ENCODE measurements at places on chromosomes 2 and 18.
A peak's percentile ranks its signal among the peaks of the same experiment; 100 is the strongest.

DNA sequence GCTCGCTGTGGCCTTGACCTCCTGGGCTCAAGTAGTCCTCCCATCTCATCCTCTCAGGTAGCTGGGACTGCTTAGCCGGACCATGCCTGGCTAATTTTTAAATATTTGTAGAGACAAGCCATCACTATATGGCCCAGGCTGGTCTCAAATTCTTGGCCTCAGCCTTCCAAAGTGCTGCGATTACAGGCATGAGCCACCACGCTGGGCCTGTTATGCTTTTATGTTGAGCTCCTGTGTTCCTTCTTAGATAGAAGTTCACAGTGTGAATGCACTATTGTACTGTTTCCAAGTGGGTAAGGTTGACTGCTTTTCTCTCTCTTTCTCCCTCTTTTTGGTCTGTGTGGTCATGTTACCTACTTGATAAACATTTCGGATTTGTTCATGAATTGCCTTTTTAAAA lies 61.9 kb downstream of the SMCHD1 start:
- DNase-seq = no peak

- peak; percentile 5 for DNase-seq
Measured at GRCh38 chr2:95267458-95268210, 6.6 kb upstream of the PROM2 start.

DNA sequence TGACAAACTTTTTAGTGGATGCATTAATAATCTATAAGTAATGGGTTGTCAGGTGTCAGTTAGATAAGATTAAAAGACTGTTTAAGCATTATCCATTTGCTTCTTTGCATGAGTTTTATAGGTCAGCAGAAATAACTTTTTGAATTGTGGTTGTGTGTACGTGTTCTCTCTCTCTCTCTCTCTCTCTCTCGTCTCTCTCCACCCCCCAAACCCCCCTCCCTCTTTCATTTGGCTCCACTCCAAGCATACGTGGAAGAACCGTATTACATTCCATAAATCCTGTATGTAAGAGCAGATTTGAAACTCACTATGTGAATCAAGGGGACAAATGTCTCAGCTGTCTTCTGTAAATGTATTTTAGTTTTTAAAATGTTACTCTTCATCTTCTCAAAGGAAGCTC lies 120.2 kb downstream of the MEIS1 start:
- no peak for DNase-seq

DNA sequence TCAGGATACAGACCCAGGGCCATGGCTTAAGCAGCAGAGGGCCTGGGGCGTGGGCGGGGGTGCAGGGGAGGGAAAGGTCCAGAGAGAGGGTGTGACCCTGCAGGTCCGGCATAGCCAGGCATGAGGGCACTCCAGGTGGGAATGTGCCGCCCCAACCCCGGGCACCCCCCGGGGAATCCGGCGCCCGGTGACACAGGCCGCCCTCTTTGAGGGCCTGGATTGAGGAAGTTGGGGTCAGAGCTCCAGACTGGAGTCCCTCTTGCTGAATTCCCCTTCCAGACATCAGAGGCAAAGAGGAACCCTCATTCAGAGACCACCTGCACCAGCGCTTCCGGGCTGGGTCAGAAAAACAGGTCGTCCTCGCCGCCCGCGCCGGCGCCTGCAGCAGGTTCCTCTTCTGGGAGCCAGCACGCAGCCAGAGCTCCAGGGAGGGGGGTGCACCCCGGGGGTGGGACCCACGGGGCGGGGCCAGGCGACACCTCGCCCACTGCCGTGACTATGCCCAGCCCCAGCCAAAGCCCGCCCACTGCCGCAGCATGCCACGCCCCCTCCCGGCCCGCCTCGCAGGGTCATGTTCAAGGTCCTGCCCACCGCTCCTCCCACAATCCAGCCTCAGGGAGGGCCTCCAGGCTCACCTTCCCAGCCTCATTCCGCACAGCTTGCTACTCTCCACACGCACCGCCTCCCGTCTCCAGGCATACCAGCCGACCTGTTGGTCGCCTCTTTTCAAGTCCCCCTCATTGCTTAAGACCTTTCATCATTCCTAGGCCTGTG lies 98.3 kb upstream of the ID2 start:
- DNase-seq = peak; percentile 70

GRCh38 chr2:105427485-105427884 lies 28.6 kb upstream of the FHL2 start:
- no peak for DNase-seq
